ENCODE measurements at places on chromosomes 2 and 18. TPM values are rescaled to one million over a fixed set of nuclear protein-coding genes. Genes with fewer than 3 reads are reported as not detected.

KLF7 gene
- 25.3 TPM for total RNA-seq

SLC38A11 gene
- total RNA-seq: 0.84 TPM

CNTNAP5 gene
- not detected for total RNA-seq

RAMP1 gene
- total RNA-seq: 139 TPM

TWIST2 gene
- total RNA-seq: 2.6 TPM

ITPRIPL1 gene
- total RNA-seq: 1.4 TPM

ALPP gene
- total RNA-seq: not detected

CROCC2 gene
- total RNA-seq: not detected

GALNT5 gene
- 0.30 TPM for total RNA-seq

MC5R gene
- total RNA-seq: not detected

DNAH6 gene
- 0.05 TPM for total RNA-seq

GMCL1 gene
- 4.3 TPM for total RNA-seq

GRCh38 chr2:183070942-183071844, 7.4 kb upstream of the DUSP19 start:
- peak; percentile 68 for DNase-seq

- DNase-seq: no peak
Measured at GRCh38 chr2:212477571-212477970, 61.0 kb downstream of the ERBB4 start.

GRCh38 chr2:42859006-42859552, 66.7 kb upstream of the HAAO start:
- DNase-seq: no peak

- DNase-seq: no peak
Measured at GRCh38 chr2:30193104-30193681, 38.1 kb upstream of the LBH start.

GRCh38 chr18:11851146-11851805, at the start of gene CHMP1B:
Gene CHMP1B (plus strand): TSS chr18:11851413. CDS start chr18:11851512, 99 bp downstream.
- peak; percentile 100 for DNase-seq

DNA sequence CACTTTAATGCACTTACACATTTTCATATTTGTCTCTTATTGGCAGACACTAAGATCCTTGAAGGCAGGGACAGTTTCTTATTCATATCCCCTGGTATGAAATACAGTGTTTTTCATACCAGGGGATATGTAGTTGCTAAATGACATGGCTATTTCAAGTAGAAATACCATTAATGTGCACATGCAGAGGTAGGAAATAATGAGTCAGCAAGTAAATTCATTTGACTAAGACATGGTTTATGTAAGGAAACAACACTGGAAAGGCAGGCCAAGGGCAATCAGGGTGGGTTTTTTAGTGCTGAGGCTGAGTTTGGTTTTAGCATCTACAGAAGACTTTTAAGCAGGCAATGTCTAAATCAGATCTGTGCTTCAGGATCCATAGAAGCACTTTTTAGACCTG, 155.9 kb downstream of the WDPCP start:
- no peak for DNase-seq

GRCh38 chr2:74417197-74417596, 4.2 kb downstream of the C2orf81 start:
- no peak for DNase-seq

DNA sequence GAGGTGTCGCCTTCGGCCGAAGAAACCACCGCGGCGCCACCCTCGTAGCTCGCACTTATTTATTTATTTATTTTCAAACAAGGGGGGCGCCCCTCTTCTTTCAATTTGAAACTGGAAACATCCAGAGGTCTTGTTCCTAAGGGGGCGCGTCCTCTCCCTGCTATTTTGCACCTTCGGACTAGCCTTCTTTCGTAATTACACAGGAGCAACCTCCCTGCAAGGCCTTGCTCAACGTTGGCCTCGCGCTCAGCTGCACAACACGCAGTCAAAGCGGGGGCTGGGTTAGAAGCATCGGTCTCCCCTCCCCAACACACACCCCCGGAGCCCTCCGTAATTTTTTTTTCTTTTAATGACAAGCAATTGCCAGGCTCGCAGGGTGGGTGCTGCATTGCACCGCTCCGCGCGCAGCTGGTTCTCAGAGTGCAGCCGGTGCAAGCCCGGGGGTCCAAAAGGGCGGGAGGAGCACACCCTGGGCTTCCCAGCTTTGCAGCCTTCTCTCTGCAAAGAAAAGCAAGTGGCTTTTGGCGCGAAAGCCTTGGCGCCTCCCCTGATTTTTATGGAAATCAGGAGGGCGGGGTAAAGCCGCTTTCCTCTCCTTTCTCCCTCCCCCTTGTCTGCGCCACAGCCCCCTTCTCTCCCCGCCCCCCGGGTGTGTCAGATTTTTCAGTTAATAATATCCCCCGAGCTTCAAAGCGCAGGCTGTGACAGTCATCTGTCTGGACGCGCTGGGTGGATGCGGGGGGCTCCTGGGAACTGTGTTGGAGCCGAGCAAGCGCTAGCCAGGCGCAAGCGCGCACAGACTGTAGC, at the start of gene MYCN:
MYCN (plus strand) TSS at position 697 of the 807 bp plus-strand sequence. CDS start 1,515 bp downstream, outside the sequence.
- no peak for DNase-seq

- DNase-seq: no peak
Measured at GRCh38 chr18:35495536-35496314, 2.0 kb downstream of the INO80C start.

DNA sequence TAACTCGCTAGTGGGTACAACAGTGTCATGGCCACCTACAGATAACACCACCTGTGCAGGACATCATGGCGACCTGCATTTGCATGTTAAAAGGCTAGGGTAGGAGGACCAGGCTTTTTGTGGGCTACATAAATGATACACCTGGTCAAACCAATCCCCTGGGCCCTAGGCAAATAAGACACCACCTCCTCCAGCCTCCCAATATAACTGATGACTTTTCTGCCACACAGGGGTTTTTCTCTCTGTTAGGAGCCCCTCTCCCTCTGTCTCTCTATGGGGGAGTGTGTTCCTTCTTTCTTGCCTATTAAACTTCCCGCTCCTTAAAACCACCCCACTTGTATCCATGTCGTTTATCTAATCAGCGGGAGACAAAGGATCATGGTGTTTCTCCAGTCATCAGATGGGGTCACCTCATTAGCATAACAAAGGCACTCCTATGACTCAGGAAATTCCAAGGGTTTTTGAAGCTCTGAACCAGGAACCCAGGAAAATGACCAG, 10.8 kb upstream of the BUB1 start:
- no peak for DNase-seq

DNA sequence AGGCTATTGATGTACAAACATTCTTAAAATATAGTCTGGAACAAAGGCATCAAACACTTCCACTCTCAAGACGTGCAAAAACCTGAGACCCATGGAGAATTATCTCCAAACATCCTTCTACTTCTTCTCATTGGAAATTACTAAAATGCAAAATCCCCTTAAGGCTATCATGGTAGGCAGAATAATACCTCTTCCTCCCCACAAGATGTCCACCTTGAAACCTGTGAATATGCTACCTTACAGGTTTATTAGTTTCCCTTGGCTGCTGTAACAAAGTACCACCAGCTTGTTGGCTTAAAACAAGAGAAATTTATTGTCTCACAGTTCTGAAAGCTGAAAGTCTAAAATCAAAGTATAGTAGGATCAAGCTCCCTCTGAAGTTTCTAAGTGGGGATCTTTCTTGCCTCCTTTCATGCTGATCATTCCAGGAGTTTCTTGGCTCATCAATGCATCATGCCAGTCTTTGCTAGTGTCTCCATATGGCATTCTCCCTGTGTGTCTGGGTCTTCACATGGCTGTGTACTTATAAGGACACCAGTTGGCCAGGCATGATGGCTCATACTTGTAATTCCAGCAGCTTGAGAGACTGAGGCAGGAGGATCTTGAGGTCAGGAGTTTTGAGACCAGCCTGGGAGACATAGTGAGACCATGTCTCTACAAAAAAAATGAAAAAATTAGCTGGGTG, 163.7 kb upstream of the NCK2 start:
- DNase-seq: no peak

GRCh38 chr2:6973895-6974545, 56.8 kb downstream of the RNF144A start:
- no peak for DNase-seq

Measured in Right ventricle myocardium inferior (tissue), 1 donor.